ENCODE measurements at places on chromosomes 1 and 21.

DNA sequence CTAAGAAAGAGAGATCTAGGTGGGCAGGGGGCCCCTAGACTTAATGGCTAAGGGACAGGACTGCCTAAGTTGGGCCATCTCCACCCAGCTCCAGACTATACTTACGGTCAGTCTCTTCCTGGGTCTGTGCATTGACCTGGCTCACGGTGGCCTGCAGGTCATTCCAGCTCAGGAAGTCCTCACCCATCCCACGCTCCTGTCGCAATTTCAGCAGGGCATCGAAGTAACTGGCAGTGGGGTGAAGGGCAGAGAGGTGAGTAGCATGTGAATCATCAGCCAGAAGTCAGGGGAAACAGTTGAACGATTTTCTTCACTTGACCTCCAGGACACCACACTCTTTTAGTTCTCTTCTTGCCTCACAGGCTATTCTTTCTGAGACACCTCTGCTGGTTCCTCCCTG is 20.5 kb downstream of the IQGAP3 start:
- no peak for DNase-seq

GRCh38 chr21:14684071-14684470 is 138.0 kb upstream of the SAMSN1 start:
- DNase-seq = no peak

- no peak for DNase-seq
Measured at GRCh38 chr1:241485554-241485992, 34.0 kb downstream of the FH start.

DNA sequence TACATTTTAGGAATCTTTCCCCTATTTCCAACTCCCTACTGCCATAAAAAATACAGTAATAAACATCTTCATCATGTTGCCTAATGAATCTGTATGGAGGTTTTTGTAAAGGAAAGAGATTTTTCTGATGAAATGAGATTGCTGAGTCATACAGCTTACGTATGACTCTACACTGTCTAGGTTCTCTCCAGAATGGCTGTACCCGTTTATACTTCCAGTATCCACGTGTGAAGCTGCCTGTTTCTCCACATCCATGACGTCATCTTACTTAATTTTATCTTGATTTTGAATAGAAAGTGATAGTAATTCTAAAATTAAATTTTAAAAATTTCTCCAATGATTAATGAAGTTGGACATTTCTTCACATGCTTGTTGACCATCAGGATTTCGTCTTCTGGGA is 103.7 kb downstream of the COQ8A start:
- no peak for DNase-seq

GRCh38 chr1:18190598-18190997 is 83.0 kb downstream of the IGSF21 start:
- no peak for DNase-seq

GRCh38 chr1:52628614-52629324 is 4.2 kb upstream of the SHISAL2A start:
- no peak for DNase-seq

DNA sequence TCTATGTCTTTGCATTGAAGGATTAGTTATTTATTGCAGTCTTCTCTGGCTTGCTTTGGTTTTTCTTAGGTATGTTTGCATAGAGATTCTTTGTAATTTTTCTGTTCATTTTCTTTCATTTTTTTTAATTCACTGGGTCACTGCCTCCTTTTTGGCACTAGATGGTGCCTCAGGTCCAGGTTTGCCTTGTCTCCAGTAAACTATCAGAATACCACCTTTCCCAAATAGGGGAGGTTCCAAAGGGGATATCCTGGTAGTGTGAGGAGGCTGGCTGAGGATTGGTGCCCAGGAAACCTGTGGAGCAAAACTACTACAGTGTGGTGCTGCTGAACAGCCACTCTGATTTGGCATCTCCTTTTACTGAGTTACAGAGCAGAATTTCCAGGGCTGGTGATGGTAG is 257.1 kb downstream of the KCTD3 start:
- DNase-seq = no peak

- no peak for DNase-seq
Measured at GRCh38 chr1:60223158-60223557, 149.6 kb upstream of the C1orf87 start.

DNA sequence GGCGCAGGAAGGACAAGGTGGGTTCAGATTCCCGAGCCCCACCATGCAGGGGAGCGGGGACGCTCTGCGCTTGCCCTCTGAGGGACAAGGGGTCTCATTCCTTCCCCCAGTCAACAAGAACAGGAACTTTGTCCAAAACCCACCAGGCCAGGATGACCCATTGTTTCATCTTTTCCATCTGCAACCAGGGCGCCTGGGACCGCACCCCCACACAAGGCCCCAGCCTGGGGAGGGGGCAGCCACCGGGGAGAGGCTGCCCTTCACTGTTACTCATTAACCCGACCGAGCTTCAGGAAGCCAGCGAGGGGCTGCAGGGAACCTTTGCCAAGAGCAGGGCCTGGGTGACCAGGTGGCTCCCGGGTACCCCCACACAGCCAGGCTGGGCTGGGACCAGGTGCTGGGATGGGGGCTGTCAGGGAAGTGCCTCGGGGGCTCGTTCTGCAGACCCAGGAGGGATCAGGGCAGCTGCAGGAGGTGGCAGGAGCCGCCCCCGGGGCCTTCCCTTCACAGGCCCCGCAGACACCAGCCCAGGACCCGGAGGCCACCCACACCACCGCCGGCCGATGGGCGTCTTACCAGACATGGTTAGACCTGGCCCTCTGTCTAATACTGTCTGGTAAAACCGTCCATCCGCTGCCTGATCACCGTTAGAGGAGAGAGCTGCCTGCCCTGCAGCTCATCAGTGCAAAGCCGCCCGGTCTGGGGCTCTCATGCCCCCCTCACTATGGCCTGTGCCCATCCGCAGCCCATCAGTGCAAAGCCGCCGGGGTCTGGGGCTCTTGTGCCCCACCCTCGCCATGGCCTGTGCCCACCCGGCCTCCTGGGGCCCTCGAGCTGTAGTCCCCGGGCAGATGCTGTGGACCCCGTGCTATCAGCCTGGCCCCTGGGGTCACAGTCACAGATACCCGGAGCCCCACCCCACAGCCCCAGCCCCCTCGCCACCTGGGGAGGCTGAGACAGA is 4.9 kb upstream of the TTLL10 start:
- DNase-seq = no peak

DNA sequence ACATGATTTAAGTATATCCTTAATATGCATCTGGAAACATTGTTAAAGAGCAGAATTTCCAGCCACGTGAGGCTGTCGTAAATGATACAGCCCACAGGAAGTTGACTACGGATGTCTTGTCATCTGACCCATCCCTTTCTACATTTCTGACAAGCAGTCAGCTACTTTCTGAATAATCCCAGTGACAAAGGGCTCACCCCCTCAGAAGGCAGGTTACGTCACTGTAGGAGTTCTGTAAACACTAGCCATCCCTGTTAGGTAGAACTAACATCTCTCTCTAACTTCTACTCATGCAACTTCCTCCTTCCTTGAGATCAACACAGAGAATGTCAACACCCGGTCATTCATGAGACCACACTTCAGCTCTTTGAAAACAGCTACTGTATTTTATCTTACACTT is 259.2 kb downstream of the GREM2 start:
- DNase-seq = no peak

- no peak for DNase-seq
Measured at GRCh38 chr1:108554682-108555427, 5.0 kb upstream of the EEIG2 start.

- no peak for DNase-seq
Measured at GRCh38 chr1:221449801-221450470, 292.0 kb downstream of the DUSP10 start.

DNA sequence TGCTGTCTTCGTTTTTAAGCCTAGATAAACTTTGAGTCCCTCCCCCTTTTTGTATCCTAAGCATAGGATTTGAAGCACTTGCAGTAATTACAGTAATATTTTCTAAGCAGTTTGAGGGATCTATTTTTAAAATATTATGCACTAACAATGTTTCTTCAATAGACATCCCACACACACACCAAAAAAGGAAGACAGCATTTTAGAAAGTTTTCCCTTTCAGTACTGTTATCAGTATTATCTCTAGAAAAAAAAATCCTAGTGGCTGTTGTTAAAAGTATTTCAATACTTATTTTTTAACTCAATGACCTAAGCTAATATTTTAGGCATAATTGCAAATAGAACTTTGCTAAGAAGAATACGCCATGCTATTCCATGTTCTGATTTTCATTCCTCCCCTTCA is 15.1 kb downstream of the MCOLN3 start:
- no peak for DNase-seq

DNA sequence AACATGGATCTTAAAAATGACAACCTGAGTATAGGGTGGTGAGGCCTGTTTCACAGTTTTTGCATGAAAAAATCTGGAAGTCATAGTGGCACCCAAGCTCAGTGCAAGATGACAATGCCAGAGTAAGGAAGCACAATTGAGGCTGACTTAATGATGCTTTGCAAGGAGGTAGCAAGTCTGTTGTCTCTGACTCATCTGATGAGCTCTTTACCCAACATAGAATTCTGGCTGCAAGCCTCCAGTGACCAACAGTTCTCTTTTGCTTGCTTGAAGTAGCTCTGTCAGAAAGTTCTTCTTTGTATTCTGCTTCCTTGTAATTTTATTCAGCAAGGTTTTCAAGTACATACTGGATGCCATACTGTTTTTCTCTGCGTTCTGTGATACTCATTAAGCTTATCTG is 117.1 kb downstream of the FOXD2 start:
- no peak for DNase-seq

DNA sequence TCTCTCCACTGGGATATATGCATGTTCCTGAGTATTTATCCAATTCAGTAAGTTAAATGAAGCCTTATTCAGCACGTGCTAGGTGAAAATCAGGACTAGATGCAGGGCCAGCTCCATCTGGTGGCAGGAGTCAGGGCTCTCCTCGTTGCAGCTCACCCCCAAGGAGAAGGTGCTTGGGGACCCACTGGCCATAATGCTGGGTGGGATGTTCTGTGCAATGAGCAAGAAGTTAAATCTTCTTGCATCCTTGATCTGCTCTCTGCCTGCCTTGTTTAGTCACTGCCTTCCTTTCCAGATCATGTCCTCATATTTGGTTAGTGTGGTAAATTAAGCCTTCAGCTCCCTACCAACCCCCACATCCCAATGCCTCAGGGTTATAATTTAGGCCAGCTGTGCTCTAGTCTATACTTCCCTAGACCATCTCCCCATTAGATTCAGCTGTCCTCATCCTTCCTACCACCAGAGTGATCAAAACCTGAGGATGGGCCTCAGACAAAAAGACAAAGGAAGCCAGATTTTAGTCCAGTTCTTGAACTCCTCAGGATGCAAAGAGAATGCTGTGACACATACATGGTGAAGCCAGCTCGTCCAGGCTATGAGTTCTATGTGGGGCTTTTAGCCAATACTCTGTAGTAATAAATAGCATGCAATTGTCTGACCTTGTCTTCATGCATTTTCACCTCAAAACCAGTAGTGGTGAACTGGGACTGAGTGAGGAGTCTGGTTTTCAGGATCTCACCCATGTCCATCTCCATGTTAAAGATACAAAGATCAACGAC is 55.9 kb downstream of the SEC16B start:
- DNase-seq = no peak

- DNase-seq = peak; percentile 52
Measured at GRCh38 chr1:40476924-40477677, at the start of gene ZFP69. Gene ZFP69 (plus strand): TSS chr1:40477290. CDS start chr1:40479362, 2,072 bp downstream.

DNA sequence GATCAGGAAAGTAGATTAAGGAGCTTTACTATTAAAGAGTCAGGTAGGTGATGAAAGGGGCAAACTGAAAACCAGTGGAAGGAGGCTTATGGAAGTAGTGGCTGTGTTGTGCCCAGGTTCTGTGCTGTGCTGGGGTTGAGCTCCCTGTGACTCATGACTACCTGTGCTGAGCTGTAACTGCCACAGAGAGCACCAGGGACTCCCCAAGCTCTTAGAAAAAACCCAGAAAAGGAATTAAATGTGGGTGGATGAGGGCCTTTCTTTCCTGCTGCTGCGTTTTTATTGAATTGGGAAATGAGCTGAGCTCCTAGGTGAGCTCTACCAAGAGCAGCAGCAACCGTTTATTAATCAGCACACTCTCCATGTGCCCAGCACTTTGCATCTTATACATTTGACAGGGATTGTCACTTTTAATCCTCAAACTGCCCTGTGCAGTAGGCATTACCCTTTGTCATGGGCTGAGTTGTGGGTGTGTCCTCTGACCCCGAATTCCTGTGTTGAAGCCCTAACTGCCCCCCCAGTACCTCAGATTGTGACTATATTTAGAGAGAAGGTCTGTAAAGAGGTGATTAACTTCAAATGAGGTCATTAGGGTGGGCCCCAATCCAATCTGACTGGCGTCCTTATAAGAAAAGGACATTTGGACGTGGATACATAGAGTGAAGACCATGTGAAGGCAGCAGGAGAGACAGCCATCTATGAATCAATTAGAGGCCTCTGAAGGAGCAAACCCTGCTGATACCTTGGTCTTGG is 65.4 kb downstream of the AK4 start:
- DNase-seq = no peak

- DNase-seq = no peak
Measured at GRCh38 chr1:181548497-181548896, 65.2 kb downstream of the CACNA1E start.

GRCh38 chr21:46422636-46423241 is 36.0 kb upstream of the DIP2A start:
- no peak for DNase-seq

DNA sequence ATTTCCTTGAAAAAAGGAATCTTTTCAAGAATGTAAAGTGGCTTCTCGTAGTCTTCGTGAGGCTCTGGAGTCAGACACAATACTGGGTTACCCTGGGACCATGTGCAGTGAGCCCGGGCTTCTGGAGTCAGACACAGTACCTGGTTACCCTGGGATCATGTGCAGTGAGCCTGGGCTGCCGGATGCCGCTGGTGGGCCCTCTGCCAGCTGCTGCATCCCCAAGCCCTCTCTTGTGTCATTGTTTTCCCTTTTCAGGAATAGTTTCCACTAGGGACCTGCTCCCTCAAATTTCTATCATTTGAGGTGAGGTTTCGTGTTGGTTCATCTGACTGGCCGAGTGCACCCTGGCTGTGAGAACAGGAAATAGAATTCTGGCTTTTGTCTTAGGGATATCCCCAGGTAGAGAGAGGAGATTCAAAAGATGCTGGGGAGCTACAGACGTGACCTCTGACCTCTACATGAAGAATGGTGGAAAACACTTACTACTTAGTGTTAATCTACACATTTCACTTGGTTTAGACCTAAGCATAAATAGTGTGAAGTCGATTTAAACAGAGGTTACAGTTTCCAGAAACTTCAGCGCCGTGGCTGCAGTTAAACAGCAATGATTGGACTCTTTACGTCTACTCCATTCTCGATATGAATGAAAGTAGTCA is 10.6 kb downstream of the ADARB1 start:
- no peak for DNase-seq

DNA sequence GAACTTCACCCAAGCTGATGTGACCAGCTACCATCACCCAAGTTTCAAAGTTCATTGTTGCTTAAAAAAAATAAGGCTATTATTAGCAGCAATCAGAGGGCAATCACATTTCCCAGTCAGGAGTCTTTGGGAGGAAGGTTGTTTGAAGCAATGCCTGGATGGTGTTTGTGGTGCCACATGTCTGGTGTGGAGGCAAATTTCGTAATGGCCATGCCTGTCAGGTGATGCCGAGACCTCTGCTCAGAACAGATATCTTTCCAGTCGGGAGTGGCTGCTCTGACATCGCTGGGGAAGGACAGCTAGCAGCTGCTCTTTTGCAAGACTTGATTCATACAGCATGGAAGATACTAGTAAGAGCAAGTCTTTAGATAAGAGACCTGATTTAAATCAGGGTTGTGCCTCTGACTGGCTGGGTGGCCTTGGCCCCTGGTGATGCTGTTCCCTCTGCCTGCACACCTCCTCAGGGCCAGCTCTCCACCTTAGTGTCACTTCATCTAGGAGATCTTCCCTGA is 187.8 kb upstream of the JUN start:
- DNase-seq = no peak
